Ovary (tissue), 10 donors: ENCODE measurements at places on chromosomes 6 and 20. TPM values are rescaled to one million over a fixed set of nuclear protein-coding genes. Genes with fewer than 3 reads are reported as not detected.

- no peak for DNase-seq
Measured at GRCh38 chr6:24554474-24554873, 59.7 kb downstream of the ALDH5A1 start.

GRCh38 chr6:49698478-49698877 lies 14.9 kb downstream of the CRISP2 start:
- DNase-seq, result no peak

DNA sequence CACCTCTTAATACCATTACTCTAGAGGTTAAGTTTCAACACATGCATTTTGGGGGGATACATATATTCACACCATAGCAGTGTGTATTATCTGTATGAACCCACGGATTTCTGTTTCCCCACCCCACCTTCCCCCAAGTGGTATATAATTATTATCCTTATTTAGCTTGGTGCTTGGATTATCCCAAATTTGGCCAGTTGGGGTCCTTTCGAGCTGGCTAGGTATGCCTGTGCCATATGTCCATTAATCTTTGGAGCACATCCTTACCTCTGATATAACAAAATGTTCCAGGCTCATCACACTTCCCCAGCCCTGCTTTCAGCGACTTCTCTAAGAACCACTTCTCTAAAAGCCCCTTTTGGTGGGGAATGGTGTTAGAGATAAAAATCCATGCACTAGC lies 118.7 kb upstream of the MLIP start:
- DNase-seq, result no peak

- no peak for DNase-seq
Measured at GRCh38 chr20:46545827-46546138, 4.7 kb downstream of the OCSTAMP start.

GRCh38 chr6:157712585-157713295 lies 110.3 kb upstream of the SNX9 start:
- DNase-seq, result no peak

GRCh38 chr6:27840572-27840971 lies 71.6 kb downstream of the OR2B2 start:
- no peak for DNase-seq

GRCh38 chr6:81309811-81310210 lies 442.7 kb downstream of the TENT5A start:
- DNase-seq, result no peak

- DNase-seq, result no peak
Measured at GRCh38 chr6:155245193-155245592, 18.6 kb upstream of the CLDN20 start.

DNA sequence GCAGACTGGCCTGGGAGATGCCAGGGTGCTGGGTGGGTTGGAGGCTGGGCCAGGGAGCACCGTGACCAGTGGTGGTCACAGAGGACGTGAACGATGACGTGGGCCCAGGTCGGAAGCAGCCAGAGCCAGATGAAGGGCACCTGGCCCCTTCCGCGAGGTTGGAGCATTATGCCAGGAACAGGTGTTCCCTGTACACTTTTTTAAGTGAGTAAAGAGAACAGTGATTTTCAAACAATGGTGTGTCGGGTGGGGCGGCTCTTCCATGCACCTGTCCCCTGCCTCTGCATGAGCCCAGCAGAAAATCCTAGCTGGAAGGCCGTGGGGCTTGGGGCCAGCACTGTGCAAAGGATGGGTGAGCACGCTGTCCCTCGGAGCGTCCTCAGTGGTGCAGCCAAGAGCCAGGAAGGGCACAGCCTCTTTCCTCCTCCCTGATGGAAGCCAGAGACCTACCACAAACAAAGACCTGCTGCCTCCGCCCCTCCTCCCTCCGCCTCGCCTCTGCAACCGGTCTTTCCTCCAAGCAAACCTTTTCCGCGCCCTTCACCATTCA lies 350.5 kb downstream of the ZFAND3 start:
- DNase-seq, result no peak

The GNMT gene
- 0.35 TPM for polyA plus RNA-seq

The CLPSL2 gene
- polyA plus RNA-seq, result not detected

The DNAH8 gene
- 0.02 TPM for polyA plus RNA-seq

The SLC35F1 gene
- polyA plus RNA-seq, result 2.5 TPM
